ENCODE measurements at places on chromosomes 4 and X. TPM values are rescaled to one million over a fixed set of nuclear protein-coding genes. Genes with fewer than 3 reads are reported as not detected.

DNA sequence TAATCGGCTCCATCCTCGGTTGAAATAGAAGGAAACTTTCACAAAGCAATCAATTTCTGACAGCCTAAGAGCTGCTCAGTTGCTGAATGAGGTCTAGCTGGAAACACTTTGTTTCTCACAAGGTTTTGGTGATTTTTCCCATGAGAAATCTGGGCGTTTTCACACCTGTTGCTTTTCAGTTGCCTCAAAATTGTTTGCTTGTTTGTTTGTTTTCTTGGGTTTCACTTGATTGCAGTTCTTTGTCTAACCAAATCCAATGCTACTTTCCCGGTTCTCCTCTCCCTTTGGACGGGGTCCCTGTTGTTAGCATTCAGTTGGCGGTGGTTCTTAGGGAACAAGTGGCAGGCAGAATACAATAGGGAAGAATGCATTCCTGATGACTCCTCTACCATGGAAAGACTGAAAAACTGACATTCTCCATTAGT is 135.5 kb downstream of the PALLD start:
- no peak for DNase-seq

DNA sequence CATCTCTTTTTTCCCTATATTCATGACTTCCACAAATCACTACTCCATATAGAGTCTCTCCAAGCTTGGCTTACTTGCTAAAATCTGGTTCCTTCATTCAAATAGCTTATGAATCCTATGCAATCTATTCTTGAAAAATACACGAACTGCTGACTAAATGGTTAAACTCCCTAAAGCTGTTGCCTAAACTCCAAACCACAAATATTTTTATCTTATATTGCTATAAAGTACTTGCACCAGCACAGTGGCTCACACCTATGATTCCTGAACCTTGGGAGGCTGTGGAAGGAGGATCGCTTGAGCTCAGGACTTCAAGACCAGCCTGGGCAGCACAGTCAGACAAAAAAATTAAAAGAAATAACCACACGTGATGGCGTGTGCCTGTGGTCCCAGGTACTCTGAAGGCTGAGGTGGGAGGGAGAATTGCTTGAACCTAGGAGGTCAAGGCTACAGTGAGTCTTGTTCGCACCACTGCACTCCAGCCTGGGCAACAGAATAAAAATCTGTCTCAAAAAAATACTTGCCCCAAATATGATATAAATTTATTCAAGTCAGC is 2.2 kb downstream of the FBXO8 start:
- no peak for DNase-seq

The TLR10 gene
- total RNA-seq = 0.46 TPM

DNA sequence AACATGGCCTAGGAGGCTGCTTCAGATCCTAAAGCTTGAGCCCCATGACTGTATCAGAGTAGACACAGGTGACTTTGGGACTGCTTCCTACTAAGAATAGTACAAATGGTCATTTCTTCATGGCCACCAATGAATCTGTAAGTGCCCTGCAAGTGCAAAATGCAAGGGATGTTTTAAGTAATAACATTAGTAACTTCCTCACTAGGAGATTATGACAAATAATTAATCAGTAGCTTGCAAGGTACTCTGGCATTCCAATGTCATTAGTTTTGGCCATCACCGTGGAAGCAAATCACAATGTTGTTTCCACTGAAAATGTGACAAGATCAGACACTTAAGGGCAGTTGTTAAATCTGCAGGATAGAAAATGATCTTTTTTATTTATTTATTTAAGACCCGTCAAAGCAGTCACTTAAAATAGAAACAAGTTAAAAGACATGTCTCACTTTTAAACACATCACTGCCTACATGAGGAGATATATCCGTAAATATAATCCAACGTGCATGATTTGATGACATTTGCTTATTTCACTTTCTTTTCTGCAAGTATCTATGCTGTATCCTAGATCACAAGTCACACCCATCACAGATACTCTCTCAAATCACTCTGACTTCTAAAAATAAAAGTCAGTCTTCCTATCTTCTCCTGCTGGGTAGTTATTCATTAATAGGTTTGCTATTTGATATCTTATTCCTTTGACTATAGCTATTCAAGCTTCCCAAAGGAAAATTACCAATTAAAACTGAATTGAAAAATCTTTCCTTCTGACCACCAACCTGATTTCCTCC is 400.6 kb downstream of the IL15 start:
- DNase-seq = no peak

The GSX2 gene
- total RNA-seq = not detected

The NSUN7 gene
- 11.7 TPM for total RNA-seq

The SMAD1 gene
- total RNA-seq = 39.3 TPM

The ZNF182 gene
- 3.7 TPM for total RNA-seq

GRCh38 chr4:25500626-25501316 is 123.7 kb downstream of the ANAPC4 start:
- no peak for DNase-seq

DNA sequence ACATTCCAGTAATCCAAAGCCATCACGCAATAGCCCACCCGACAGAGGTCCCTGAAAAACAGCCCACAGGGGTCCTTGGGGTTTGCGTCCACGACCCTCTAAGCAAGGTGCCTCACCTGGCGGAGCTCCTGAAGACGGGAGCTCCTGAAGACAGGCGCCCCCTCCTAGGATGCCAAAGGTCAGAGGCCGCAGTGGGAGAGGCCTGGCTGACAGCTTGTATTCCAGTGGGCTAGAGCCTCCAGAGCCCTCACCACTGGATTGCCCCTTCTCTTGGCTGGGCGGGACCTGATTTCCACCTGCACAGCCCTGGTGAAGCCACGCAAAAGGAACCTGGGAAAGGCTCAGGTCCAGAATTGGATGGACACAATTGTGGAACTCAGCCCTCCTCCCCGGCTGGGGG is 29.7 kb upstream of the WFS1 start:
- no peak for DNase-seq

The FAM9C gene
- not detected for total RNA-seq

- no peak for DNase-seq
Measured at GRCh38 chr4:26349496-26349895, 28.7 kb downstream of the RBPJ start.

GRCh38 chrX:97326456-97326855 is 442.7 kb downstream of the RPA4 start:
- DNase-seq = no peak

The GAGE2A gene
- not detected for total RNA-seq

DNA sequence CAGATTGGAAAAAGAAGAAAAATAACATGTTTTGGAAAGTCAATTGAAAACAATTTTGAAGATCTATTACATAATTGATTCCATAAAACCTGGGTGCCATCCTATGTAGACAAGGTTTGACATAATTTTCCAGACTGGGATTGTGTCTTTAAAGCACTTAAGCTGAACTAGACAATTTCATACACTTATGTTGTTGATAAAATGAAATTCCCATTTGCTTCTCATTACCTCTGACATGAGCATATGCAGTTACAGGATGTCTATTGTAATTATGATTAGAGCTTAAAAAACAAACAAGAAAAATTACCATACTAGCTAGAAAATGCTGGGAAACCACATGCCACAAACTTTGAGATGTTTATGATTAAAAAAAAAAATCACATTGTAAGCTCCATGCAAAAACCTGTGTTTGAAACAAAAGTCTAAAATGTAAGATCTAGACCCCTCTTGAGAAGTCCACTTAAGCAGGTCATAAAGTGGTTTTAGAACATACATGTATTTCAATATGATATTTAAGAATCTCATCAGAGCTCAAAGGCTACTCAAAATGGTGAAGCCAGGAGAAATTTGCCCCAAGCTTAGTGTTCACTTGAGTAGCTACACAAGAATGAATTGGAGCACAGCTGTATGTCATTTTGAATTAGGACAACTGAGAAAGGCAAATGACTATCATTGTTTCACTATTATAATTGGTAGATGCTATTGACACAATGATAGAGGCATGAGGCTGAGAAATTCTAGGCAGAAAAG is 181.1 kb upstream of the PABPC4L start:
- DNase-seq = no peak

DNA sequence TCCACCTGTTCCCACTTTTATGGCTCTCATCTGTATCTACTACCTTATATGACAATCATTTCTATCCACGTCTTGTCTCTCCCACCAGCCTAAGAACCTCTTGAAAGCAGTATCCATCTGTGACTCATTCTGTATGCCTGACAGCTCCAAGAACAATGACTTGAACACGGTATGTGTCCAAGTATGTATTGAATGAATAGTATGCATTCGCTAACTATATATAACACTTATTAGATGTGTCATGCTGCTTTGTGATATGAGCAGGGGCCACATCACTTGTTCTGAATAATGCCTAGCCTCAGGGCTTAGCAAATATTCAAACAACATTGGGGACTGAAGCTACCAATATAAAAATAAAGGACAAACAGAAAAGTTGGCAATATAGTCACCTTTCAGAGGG is 4.9 kb downstream of the OPHN1 start:
- DNase-seq = no peak

DNA sequence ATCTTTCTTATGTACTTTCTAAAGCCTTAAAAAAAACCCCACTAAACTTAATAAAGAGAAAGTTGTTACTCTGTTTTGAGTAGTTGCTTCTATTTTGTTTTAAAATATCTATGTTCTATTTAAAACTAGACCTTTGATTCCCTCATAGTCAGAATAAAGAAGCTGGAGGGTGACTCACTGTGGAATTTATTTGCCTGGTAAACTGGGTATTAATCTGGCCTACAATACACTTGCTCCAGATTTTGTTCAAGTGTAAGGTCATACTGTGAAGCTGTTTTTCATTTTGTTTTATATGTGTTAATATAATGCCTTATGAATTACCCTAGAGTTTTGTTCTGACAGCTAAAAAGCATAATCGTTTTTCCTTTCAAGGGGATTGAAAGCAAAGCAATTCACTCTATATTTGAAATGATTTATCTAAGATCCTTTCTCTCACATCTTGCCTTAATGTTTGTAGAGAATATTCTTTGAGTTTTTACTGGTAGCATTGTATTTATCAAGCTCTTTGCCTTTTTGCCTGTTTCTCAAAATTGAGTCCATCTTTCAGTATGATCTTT is 277.4 kb upstream of the PITX2 start:
- DNase-seq = no peak

- no peak for DNase-seq
Measured at GRCh38 chr4:122710434-122711308, 21.8 kb upstream of the BBS12 start.
